ENCODE measurements at places on chromosomes 3 and 15.
A peak's percentile ranks its signal among the peaks of the same experiment; 100 is the strongest.

GRCh38 chr3:197293605-197294237, 4.7 kb downstream of the DLG1 start:
- no peak for DNase-seq

GRCh38 chr15:49148727-49149126, 6.7 kb downstream of the COPS2 start:
- DNase-seq, result no peak

- no peak for DNase-seq
These were observed 10.7 kb downstream of the SNAPC5 start for GRCh38 chr15:66486887-66487286.

DNA sequence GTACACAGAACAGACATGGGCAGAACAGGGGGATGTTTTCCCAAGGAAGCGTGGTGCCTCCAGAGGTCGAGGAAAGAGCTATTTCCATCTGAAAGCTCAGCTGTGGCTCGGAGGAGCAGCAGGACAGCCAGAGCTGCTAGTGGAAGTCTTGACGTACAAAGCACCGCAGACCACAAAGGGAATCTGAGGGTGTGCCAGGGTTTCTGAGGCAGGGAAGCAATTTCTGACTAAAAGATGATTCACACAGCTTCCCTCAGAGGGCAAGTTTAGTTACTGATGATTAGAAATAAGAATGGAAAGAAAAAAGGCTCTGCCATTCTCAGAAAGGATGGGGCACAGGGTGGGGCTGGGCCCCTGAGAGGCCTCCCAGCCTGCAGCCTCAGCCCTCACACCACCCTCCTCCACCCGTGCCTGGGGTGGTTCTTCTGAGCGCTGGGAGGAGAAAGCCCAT, 45.8 kb upstream of the SEC13 start:
- peak; percentile 77 for DNase-seq

- no peak for DNase-seq
These were observed 221.4 kb downstream of the THSD4 start for GRCh38 chr15:71336671-71337070.

- DNase-seq, result no peak
These were observed 602.0 kb downstream of the TBL1XR1 start for GRCh38 chr3:176595307-176595706.

- no peak for DNase-seq
These were observed 51.8 kb downstream of the CHST2 start for GRCh38 chr3:143171141-143171980.

- peak; percentile 9 for DNase-seq
These were observed 271.4 kb downstream of the THSD4 start for GRCh38 chr15:71386448-71387236.

- no peak for DNase-seq
These were observed 12.8 kb upstream of the PDCD7 start for GRCh38 chr15:65146438-65146837.

- DNase-seq, result no peak
These were observed 2.8 kb upstream of the MESD start for GRCh38 chr15:80992441-80992840.

- DNase-seq, result no peak
These were observed 8.1 kb upstream of the PHC3 start for GRCh38 chr3:170189398-170190256.

DNA sequence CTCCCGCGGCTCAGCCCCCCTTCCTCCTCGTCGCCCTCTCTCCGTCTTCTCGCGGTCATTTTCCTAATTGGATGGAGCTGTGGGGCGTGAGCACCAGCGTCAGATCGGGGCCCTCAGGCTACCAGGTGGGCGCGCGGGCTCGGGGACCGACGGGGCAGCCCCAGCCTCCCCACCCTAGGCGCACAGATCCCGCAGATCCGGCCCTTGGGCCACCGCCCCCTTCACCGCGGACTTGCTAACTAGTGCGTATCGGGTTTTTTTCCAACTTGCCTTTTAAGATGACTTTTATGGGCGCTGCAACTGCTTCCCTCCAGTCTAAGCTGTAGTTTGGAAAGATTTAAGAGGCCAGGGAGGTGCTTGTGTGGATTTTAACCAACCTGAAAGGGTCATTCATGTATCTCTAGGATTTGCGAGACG, 1.3 kb downstream of the ZNF710 start:
- peak; percentile 38 for DNase-seq

DNA sequence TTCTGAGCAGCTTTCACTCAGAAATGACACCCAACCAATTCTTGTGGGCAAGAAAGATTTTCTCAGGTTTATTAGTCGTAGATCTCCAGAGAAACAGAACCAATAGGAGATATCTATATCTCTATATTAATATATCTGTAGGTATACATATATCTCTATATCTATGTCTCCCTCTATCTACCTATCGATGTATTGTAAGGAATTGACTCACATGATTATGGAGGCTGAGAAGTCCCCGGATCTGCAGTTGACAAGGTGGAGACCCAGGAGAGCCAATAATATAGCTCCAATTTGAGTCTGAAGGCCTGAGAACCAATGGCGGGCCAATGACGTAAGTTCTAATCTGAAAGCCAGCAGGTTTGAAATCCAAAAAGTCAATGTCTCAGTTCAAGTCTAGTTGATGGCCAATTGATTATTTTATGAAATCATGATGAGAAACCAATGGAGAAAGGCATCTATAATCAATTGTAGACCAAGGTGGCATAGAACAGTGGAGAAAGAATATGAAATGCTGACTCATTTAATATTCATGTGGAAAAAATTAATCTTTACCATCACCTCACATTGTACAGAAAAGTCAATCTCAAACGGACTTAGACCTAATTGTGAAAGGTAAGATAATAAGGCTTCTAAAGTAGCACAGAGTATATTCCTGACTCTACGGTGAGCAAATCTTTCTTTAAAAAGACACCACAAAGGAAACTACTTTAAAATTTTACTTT, 65.6 kb upstream of the CHRNA7 start:
- DNase-seq, result no peak

DNA sequence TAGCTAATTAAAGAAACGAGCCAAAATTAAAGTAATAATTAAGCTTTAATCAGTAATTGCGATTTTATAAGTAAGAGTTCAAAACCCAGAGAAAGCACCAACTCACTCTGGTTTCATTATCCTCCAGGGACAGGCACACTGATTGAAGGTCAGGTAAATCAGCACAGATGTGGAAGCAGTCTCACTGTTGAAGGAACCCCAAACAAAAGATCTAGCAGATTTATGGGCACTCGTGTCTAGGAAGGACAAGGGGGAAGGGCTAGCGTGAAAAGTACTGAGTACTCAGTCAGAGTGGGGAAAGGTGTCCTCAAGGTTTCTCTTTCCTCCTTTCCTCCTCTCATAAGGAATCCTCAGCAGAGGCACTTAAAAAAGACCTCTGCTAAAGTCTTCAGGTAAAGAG, 320.1 kb downstream of the PYDC2 start:
- no peak for DNase-seq

- peak; percentile 60 for DNase-seq
These were observed 52.9 kb upstream of the ROBO2 start for GRCh38 chr3:76986876-76987474.

- DNase-seq, result no peak
These were observed 13.0 kb upstream of the TMEM115 start for GRCh38 chr3:50372349-50372748.

GRCh38 chr3:73448761-73449301, 175.9 kb downstream of the PDZRN3 start:
- no peak for DNase-seq

DNA sequence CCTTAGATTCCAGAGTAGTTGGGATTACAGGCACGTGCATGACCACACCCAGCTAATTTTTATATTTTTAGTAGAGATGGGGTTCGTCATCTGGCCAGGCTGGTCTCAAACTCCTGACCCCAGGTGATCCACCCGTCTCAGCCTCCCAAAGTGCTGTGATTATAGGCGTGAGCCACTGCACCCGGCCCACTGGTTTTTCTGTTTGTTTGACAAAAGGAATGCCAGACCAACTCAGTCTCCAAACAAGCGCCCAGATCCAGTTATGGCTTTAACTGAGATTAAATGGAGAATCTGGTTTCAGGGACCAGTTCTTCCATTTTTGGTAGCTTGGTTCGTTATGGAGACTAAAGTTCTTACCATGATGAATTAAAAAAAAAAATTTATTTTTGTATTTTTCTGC, 50.8 kb downstream of the CRTC3 start:
- no peak for DNase-seq

GRCh38 chr3:8990266-8991215, 27.3 kb upstream of the RAD18 start:
- peak; percentile 8 for DNase-seq

DNA sequence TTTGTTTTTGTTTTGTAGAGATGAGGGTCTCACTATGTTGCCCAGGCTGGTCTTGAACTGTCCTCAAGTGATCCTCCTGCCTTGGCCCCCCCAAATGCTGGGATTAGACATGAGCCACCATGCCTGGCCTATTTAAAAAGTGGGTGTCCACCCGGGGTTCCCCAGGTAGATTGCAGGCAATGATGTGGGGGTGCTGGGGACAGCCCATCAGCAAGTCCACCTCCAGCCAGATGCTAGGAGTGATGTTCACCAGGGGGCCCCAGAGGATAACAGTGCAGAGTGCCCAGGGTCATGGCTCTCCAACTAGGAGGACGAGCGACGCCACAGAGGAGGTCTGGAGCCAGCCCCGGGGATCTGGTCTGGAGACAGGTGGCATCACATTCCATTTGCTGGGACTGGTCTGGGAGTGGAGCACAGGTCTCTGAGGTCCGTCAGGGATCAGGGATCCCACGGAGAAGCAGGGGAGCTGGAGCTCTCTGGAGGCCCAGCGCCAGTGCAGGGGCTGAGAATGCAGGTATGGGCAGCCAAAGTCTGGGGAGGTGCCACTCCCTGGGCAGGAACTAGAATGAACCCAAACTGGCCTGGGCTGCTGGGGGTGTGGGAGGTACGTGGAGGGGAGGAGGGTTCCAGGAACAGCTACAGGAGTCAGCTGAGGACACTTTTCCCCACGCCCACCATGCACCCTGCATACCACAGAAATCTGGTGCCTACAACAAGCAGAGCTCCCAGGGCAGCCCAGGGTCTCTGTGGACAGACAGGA, 51.2 kb upstream of the PCSK6 start:
- peak; percentile 27 for DNase-seq

- DNase-seq, result no peak
These were observed 277.7 kb downstream of the EDEM1 start for GRCh38 chr3:5465183-5465582.

DNA sequence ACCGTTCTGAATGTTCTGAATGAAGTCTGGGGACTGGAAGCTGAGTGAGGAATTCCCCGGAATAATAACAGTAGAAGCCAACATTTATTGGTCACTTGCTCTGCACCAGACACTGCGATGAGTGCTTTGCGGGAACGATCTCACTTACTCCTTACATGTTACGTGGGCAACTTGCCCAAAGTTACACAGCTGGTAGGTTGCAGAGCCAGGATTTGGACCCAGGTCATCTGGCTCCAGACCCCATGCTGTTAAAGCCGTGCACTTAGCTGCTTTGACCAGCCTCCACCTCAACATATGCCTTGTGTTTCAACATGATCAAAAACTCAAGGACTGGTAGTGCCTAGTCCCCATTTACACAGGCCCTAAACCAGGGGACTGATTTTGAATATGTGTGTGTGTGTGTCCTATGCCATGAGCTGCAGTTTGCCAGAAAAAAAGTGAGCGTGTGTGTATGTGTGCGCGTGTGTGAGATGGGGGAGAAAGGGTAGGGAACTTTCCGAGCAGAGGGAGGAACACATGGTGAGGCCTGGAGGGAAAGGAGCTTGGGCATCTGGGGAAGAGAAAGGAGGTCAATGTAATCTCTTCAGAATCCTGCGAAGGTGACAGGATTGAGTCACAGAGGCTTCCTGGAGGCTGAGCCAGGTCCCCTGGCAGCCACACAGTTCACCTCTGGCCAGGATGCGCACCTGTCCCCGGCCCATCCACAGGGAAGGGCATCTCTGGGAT, 28.9 kb downstream of the LINGO1 start:
- no peak for DNase-seq

GRCh38 chr3:134054231-134054630, 24.5 kb upstream of the SLCO2A1 start:
- no peak for DNase-seq

- DNase-seq, result peak; percentile 91
These were observed 224.8 kb upstream of the IL12A start for GRCh38 chr3:159763602-159764489.

- no peak for DNase-seq
These were observed 9.7 kb upstream of the NMNAT3 start for GRCh38 chr3:139687431-139687830.

GRCh38 chr3:186099178-186099577, 9.7 kb downstream of the ETV5 start:
- DNase-seq, result no peak

GRCh38 chr15:59609730-59610712, 1.6 kb upstream of the GCNT3 start:
- no peak for DNase-seq

GRCh38 chr3:42353631-42354030, 56.8 kb downstream of the LYZL4 start:
- no peak for DNase-seq

DNA sequence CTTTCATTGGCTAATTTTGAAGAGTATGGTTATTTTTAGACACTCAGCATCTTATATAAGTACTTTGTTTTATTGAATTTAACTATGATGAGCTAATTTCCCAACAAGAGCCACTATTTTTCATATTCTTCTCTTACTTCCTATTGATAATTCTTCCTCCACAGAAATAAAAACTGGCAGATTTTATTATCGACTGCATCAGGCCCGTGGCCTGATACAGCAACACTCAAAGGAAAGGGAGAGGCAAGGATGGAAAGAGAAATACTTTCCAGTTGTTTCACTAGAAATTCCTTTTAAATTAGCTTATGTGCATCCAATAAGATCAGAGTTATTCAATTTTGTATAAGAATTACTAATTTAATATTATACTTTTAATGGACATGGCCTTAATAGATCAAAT, 886.3 kb downstream of the ROBO1 start:
- no peak for DNase-seq

GRCh38 chr3:195573611-195574496, 9.9 kb downstream of the APOD start:
- no peak for DNase-seq
